Nucleus accumbens (tissue), 56 donors: ENCODE measurements at places on chromosomes 6 and 20.

DNA sequence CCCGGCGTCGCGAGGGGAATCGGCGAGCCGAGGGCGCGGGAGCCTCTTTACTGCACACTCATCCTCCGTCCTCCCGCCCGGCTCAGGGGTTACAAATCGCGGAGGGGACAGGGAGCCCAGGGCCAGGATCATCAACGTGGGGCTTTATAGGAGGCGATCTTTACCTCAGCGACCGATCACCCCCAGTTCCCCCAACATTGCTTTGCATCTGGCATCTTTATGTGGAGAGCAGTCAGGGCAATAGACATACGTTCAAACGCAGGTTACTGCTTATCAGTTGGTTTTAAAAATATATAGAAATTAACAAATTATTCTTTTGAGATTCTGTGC, 634 bp downstream of the HSF2 start:
- DNase-seq = peak; percentile 43

DNA sequence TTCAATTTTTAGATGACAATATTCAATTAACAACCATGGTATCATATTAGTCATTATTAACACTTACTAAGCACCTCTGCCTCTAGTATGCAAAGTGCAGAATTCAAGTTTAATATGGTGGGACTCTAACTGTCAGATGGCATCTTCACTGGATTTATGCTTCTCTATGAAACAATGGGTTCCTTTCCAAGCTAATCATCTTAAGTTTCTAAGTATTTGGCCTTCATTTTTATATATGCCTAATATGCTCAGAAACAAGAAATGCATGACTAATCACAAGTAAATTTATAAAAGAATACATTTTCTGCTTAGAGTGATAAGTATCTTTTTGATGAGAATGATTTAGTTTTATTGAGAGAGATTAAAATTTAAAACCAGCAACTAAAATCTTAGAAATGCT, 144.7 kb downstream of the HIVEP2 start:
- no peak for DNase-seq

DNA sequence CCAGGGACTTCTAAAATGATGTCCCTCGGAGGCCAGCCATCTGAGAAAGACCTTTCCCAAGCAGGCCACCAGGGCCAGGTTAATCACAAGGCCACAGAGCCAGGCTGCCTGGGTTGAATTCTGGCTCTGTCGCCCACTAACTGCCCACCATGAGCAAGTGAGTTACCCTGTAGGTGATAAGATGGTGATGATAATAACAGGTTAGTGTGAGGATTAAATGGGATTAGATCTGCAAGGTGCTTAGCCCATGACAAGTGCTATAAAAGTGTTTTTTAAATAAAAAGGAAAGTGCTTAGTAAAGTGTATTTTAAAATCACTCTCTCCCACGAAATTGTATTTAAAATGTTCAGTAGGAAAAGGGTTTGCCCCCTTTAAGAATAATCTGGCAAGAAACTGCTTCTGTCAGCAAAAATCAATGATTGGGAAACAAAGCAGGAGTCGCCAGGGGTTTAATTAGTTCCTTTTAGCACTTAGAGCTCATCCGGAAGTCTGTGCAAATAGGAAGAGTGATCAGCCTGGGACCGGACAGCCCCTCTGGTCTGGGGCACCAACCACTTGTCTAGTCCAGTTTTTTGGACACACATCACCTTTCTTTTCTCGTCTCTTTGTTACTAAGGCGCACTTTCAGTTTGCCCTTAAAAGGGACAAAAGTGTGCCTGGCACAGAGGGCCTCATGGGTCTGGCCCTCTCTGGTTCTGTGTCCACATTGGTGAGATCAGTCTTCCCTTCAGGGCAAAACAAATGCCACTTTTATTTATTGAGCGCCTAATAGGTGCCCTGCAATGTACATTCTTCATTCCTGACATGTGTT, 150.4 kb downstream of the GRM4 start:
- no peak for DNase-seq

- DNase-seq = no peak
Observed at GRCh38 chr6:79841577-79842375, 105.6 kb downstream of the ELOVL4 start.

GRCh38 chr20:51573576-51574243, 31.2 kb upstream of the NFATC2 start:
- no peak for DNase-seq

GRCh38 chr6:112846681-112847080, 499.6 kb downstream of the RFPL4B start:
- no peak for DNase-seq

DNA sequence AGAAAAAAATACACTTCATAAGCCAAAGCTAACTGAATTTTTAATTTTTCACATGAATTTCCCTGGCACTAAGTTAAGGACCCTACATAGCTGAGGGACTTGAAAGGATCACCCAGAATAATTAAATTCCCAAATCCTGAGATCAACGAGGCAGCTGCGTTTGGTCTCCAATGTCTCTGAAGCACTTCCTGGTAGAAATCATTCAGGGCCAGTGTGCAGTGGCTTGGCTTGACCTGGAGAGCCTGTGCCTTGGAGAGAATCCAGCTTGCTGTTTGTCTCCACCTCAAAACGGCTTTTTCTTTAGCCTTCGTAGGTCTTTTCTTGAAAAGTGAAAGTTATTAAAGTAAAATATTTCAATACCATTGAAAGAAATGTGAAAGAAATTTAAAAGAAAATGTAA, 92.4 kb downstream of the SMOC2 start:
- no peak for DNase-seq

DNA sequence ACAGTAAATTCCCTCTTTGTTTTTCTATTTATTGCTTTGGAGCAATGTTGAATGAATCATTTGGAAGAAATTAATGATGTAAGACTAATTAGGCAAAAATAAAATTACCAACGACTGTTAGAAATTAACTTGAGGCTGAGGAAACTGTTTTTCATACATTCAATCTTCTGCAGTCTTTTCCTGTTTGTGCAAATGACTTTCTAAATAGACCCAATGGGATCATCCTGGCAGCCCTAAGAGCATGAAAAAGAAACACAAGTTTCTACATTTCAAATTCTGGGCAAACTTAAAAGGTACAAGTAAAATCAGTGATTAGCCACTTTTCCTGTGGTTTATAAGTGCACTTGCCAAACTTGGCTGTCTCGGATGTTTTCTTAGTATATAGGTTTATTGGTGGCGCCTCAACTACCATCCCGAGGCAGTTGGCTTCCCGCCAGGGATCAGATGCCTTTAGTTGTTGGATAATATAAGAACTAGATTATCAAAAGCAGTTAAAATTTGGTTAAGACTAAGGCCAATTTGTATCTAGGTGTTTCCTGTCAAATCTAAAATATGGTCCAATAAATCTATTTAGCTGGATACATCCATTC, 181.2 kb downstream of the ISM1 start:
- DNase-seq = no peak

GRCh38 chr20:46257887-46258286, 50.4 kb downstream of the CDH22 start:
- DNase-seq = no peak

DNA sequence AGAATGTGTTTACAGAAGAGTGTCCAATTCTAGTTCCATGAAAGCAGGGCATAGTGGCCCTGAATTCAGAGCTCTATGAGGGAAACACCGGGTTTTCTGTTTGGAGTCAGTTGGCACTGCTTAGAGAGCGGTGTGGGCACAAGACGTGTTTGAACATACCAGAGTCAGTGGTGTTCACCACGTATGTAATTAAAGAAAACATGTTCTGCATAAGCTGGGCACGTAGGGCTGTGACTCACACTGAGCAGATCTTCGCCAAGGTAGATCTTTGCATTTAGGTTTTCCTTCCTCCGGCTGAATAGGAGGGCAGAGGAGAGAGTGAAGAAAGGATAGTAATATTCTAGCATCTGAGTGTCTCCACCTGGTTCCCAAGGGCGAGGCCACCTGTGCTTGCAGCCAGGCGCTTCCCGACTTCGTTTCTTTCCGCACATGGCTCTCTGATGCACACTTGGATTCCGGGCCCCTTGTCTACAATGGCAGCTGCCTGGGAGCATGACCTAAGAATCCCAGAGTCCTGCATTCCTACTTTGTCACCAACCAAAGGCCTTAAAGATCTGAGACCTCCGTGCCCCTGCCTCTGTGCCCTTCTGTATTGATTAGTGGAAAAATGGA, 136.2 kb downstream of the ERMARD start:
- DNase-seq = no peak

DNA sequence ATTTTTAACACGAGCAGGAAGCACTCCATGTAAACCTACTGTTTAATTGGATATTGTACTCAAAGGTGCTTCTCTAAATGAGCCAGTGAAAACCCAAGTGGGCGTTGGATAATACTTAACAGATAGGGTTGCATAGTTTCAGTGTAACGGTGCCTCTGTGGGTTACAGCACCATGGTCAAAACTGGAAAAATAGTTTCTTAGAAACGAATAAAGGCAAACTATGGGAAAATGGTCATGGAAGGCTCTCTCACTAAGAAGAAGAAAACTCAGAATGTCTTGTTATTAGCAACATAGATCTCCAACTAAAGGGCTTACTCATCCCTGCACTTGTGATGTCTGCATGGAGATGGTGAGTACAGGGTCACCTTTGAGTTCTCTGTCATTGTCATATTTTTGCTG, 59.1 kb upstream of the NEDD9 start:
- DNase-seq = no peak

- no peak for DNase-seq
Observed at GRCh38 chr6:42448391-42448790, 3.3 kb downstream of the TRERF1 start.

DNA sequence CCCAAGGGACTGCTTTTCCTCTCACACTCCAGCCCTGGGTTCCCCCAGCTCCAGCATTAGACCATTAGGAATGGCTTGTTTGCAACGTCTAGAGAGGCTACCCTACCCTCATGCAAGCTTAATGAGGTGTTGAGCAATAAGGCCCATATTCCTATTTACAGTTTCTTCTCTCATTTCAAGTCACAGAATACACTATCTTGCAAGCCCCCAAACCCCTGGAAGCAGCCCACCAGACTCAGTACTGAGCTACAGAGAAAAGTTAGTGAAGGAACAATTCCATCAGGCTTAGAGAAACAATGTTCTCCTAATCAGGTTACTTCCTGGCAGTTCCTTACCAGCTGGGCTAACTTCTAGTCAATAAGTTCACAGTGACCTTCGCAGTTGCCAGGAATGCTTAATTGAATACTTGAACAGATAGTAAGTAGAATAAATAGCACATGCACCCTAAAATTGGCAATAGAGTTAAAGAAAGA, 606.5 kb upstream of the NOX3 start:
- DNase-seq = no peak

DNA sequence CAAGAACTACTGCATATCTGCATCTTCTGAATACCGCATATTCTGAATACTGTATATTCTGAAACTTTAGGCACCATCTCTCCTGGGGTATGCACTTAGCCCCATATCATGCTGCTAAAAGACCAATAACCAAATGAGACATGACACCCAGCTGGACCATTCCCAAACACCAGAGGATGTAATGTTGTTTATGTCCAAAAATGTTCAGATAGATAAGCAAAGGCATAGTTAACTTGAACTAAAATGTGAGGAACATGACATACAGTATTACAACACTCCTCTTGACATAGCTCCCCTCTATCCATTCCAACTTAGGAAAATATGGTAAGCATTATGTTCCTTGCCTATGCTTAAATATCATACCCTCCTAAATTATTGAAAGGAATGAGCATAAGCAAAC, 127.3 kb downstream of the TENT5A start:
- no peak for DNase-seq

GRCh38 chr6:39193201-39193791, 36.0 kb downstream of the KCNK5 start:
- DNase-seq = no peak

GRCh38 chr6:51843456-51844056, 243.9 kb downstream of the PKHD1 start:
- no peak for DNase-seq

GRCh38 chr20:21099751-21100577, 6.2 kb downstream of the LINC00237 start:
- peak; percentile 32 for DNase-seq

GRCh38 chr20:20505554-20505953, 137.7 kb downstream of the INSM1 start:
- DNase-seq = no peak

DNA sequence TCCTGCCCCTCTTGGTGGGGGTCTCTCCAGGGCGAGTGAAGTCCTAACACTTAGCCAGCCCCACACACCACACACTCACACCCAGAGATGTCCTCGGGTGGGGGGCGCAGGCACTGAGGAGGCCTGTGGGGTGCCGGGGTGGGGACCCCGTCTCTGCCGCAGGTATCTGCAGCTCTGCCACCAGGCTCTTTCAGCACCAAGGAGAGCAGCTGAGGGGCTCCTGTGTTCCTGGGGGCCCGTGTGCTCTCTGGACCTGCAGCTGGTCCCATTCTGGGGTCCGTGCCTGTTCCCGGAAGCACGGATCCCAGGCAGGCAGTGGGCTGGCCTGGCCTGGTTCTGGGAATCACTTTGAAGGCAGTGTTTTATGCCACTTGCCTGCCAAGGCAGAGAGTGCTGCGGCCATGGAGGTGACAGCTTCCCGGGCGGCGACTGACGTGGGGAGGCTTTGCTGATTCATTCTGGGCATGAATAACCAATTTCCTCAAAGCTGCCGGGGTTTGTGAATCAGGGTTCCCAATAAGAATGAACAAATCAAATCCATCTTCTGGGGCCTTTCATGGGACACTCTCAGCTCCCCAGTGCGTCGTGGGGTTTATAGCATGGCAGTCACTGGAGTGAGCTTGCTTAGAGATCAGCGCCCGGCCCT, 54.4 kb upstream of the SLCO4A1 start:
- DNase-seq = no peak

- DNase-seq = no peak
Observed at GRCh38 chr6:83221889-83222479, 28.8 kb downstream of the RWDD2A start.

- no peak for DNase-seq
Observed at GRCh38 chr6:4581468-4582385, 194.5 kb upstream of the CDYL start.

DNA sequence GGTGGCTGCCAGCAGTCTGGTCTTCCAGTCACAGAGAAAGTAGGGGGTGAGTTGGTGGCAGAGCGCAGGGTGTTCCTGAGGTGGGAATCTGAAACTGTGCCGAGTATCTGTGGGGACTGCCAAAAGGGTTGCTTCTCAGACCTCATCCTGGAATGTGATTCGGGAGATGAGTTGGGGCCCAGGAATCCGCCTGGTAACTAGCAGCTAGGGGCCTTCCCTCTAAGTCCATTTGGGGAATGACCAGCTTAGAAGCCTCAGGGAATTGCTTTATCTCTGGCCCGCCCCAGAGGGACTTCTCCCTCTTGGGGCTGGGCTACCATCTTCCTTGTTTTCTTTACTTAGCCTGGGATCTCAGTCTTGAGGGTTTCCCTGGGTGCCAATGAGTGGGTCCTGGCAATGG, 49.6 kb downstream of the MOCS1 start:
- no peak for DNase-seq

- no peak for DNase-seq
Observed at GRCh38 chr6:15148356-15148946, 97.4 kb upstream of the JARID2 start.

DNA sequence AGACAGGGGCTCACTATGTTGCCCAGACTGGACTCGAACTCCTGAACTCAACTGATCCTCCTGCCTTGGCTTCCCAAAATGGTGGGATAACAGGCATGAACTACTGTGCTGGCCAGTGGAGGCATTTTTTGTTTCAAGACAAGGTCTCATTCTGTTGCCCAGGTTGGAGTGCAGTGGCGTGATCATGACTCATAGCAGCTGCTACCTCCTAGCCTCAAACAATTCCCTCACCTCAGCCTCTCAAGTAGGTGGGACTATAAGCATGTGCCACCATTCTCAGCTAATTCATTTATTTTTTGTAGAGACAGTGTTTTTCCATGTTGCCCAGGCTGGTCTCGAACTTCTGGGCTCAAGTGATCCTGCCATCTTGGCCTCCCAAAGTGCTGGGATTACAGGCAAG, 17.2 kb downstream of the ENPP3 start:
- no peak for DNase-seq

GRCh38 chr20:25459916-25460535, 52.6 kb downstream of the GINS1 start:
- no peak for DNase-seq
